ENCODE measurements at places on chromosomes 11 and 22. TPM values are rescaled to one million over a fixed set of nuclear protein-coding genes. Genes with fewer than 3 reads are reported as not detected.

The SLC25A17 gene
- 13.6 TPM for total RNA-seq

DNA sequence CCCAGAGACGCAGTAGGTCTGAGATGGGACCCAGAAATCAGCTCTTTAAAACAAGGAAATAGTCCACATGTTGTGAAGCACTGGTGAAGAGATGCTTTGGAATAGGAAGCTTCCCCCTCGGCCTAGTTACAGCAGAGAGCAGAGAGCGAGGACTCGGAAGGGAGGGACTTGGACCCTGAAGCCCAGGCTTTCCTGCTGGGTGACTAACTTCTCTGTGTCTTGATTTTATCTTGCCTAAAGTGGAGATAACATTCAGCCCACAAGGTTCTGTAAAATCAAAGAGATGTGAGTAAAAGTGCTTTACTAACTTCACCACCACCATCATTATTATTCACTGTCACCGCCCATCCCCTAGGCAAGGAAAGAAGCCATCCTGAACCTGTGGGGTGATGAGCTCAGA, 58.4 kb downstream of the THAP12 start:
- H3K27me3 ChIP-seq, result peaks cover 19% of the 10 kb centered on the region
- H3K4me1 ChIP-seq, result peaks cover 16% of the 10 kb centered on the region
- no peak overlapping the region for H3K4me3 ChIP-seq

- DNase-seq, result no peak
- H3K27ac ChIP-seq, result no peak overlapping the region
- H3K4me1 ChIP-seq, result no peaks in the 10 kb centered on the region
- H3K4me3 ChIP-seq, result no peak overlapping the region
- no peaks in the 10 kb centered on the region for H3K27me3 ChIP-seq
Observed at GRCh38 chr11:24773322-24773721, 276.5 kb downstream of the LUZP2 start.

The FAM181B gene
- total RNA-seq, result not detected

GRCh38 chr11:77501758-77502157, 27.9 kb upstream of the PAK1 start:
- no peaks in the 10 kb centered on the region for H3K36me3 ChIP-seq
- H3K4me1 ChIP-seq, result no peaks in the 10 kb centered on the region
- no peak overlapping the region for H3K27ac ChIP-seq
- H3K4me3 ChIP-seq, result no peak overlapping the region

DNA sequence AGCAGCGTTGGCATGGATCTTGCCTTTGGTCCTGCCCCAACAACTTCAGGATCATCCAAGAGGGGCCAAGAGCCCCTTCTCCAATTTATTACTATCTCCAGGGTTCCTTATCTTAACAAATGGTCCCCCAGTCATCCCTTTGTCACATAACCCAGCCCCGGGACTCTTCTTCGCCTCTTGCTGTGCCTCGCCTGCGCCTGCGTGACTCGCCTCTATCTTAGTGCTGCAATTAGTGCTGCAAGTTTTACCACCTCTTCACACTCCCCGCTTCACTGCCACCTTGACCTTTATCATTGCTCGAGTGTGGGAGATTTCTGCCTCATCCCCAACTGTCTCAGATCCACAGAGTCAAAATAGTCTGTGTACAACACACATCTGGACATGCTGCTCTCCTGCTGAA, 4.0 kb upstream of the IGSF22 start:
- peaks cover 17% of the 10 kb centered on the region for H3K4me1 ChIP-seq
- no peak for DNase-seq
- no peaks in the 10 kb centered on the region for H3K27me3 ChIP-seq
- no peak overlapping the region for H3K4me3 ChIP-seq

The MUC2 gene
- total RNA-seq, result 0.06 TPM

The XPNPEP3 gene
- 12.9 TPM for total RNA-seq

The ADAMTS15 gene
- total RNA-seq, result 2.4 TPM

GRCh38 chr11:11137339-11137738, 215.7 kb downstream of the CSNK2A3 start:
- H3K4me3 ChIP-seq, result no peak overlapping the region
- H3K27me3 ChIP-seq, result no peaks in the 10 kb centered on the region
- no peak for DNase-seq
- no peak overlapping the region for H3K27ac ChIP-seq
